ENCODE measurements at places on chromosomes 5 and 9.

- peaks cover 6% of the 10 kb centered on the region for H3K27me3 ChIP-seq
- no peak for DNase-seq
- no peak overlapping the region for H3K27ac ChIP-seq
- no peaks in the 10 kb centered on the region for H3K4me1 ChIP-seq
- no peak overlapping the region for H3K4me3 ChIP-seq
- no peaks in the 10 kb centered on the region for H3K36me3 ChIP-seq
Observed at GRCh38 chr5:10892147-10892910, 131.3 kb upstream of the DAP start.

DNA sequence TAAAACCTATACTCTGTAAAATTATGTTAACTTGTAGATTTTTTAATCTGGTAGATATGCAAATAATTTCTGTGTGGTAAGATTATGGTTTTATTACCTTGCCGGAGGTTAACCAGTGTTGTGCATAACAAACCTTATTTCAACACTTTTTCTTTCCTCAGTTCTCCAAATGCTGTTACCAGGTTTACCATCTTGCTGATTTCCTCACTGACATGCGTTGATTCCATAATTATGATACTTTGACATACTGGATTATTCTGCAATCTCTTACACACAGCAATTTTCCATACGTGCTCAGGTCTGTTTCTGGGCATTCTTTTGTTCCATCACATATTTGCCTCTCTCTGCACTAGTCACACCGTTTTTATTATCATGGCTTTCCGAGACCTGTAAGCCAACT lies 77.6 kb downstream of the TTC39B start:
- H3K4me3 ChIP-seq: no peak overlapping the region
- H3K27ac ChIP-seq: no peak overlapping the region
- H3K4me1 ChIP-seq: peaks cover 28% of the 10 kb centered on the region

DNA sequence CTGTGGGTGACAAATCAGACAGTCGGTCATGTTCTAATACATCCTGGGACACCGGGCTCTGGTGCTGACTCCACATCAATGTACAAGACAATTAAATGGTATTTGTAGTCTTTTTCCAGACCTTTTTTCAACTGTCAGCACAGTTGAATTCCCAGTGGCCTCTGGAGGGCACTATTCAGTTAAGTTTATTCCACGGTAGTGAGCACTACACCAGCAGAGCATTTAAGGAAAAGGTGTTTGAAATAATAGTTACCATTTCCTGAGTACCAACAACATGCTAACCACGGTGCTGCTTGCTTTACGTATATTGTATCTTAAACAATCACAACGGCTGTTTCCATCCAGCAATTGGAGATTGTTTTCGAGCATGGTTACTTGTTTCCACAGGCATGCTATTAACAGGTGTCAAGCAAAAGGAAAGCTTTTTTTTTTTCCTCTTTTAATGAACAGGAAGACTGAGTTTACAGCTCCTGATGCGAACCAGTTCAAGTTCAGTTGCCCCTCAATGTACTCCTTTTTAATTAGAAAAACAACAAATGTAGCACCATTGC lies 186.7 kb downstream of the PDZD2 start:
- no peak overlapping the region for H3K27ac ChIP-seq
- DNase-seq: no peak
- H3K27me3 ChIP-seq: peaks cover 21% of the 10 kb centered on the region
- no peaks in the 10 kb centered on the region for H3K36me3 ChIP-seq
- no peaks in the 10 kb centered on the region for H3K4me1 ChIP-seq
- no peak overlapping the region for H3K4me3 ChIP-seq

- H3K4me3 ChIP-seq: no peak overlapping the region
- H3K27me3 ChIP-seq: no peaks in the 10 kb centered on the region
- H3K36me3 ChIP-seq: peaks cover 3% of the 10 kb centered on the region
- peaks cover 16% of the 10 kb centered on the region for H3K4me1 ChIP-seq
- no peak overlapping the region for H3K27ac ChIP-seq
Observed at GRCh38 chr9:112075009-112075378, 100.1 kb downstream of the SUSD1 start.

- H3K27ac ChIP-seq: no peak overlapping the region
- no peaks in the 10 kb centered on the region for H3K27me3 ChIP-seq
- H3K36me3 ChIP-seq: no peaks in the 10 kb centered on the region
- no peaks in the 10 kb centered on the region for H3K4me1 ChIP-seq
Observed at GRCh38 chr9:103530934-103531333, 535.8 kb downstream of the CYLC2 start.

DNA sequence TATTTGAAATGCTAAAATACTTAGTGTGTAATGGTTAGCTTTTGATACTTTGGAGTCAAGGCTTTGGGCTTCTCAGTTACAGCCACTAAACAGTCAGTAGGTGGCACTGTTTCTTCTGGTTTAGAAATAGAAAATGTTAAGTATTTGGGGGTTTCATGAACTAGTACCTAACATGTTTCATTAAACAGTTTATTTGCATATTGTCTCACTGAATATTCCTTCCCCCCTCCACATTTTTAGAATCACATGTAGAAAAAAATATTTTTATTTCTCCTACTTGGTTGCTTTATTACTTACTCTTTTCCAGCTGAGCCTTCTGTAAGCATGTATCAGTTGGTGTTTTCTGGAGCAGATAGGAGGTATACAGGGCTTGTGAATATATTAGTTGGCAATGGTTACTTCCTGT lies 48.0 kb downstream of the IPO11 start:
- DNase-seq: no peak
- no peaks in the 10 kb centered on the region for H3K27me3 ChIP-seq
- no peak overlapping the region for H3K4me3 ChIP-seq
- no peak overlapping the region for H3K27ac ChIP-seq

DNA sequence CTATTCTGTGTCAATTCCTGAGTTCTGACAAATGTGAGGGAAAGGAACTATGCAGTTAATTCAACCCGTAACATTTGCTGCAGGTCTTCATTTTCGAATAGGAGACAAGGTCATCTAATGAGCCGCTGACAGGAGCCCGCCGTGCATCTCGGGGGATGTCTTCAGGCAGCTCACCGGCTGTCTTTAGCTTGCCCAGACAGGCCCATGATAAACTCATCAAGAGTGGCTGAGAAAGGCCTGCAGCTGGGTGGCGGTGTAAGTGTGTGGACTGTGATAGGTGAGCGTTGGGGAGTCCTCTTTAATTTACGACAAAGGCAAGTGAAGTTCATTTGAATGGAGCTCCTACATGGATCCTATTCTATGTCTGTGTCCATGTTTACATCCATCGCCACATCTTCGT lies 190.5 kb downstream of the ADCY2 start:
- no peaks in the 10 kb centered on the region for H3K27me3 ChIP-seq
- no peak overlapping the region for H3K27ac ChIP-seq
- peaks cover 2% of the 10 kb centered on the region for H3K36me3 ChIP-seq

DNA sequence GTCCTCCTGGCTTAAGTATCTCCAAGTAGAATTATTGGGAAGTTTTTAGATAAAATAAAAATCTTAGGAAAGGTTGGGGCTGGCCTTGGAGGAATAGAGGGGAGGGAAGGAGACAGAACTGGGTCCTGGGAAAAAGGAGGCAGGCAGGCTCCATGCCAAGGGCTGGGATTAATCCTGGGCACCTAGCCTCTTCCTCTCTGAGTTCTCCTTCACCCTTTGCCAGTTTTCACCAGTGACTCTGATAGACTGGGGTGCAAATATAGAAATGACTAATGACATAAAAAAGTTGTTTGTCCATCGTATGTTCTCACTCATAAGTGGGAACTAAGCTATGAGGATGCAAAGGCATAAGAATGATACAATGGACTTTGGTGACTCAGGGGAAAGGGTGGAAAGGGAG lies 81.9 kb downstream of the RMI1 start:
- H3K27ac ChIP-seq: no peak overlapping the region
- no peak for DNase-seq
- H3K4me3 ChIP-seq: no peak overlapping the region
- peaks cover 21% of the 10 kb centered on the region for H3K27me3 ChIP-seq

GRCh38 chr5:76821136-76821535 lies 2.3 kb downstream of the F2RL1 start:
- peaks cover 8% of the 10 kb centered on the region for H3K4me1 ChIP-seq
- peaks cover 55% of the 10 kb centered on the region for H3K27me3 ChIP-seq
- peaks cover 2% of the 10 kb centered on the region for H3K36me3 ChIP-seq
- no peak overlapping the region for H3K27ac ChIP-seq
- DNase-seq: no peak

GRCh38 chr5:122076669-122077365 lies 1.2 kb downstream of the LOX start:
- H3K27ac ChIP-seq: no peak overlapping the region
- peaks cover 60% of the 10 kb centered on the region for H3K27me3 ChIP-seq
- H3K4me1 ChIP-seq: peaks cover 12% of the 10 kb centered on the region
- H3K4me3 ChIP-seq: peak overlapping the region; percentile 74
- no peaks in the 10 kb centered on the region for H3K36me3 ChIP-seq
- no peak for DNase-seq

DNA sequence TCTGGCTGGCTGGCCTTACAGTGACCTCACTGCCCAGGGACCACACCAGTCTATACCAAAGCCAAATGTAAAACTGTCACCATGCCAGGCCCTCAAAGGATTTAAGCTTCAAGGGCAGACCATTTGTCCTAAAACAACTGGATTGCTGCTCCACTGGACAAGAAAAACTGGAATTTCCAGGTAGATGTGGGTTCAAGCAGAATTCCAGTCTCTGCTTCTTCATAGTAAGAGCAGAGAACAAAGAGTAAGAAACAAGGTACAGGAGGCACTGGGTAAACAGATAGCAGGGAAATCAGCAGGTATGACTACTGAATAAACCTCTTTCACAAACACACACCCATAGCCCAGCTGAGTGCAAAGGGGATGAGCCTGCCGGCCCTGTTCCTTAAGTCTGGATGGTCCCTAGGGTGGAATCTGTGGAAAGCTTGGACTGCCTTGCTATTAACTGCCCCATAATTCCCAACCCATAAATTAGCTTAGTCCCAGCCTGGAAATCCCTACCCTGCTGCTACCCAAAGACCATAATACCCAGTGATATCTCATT lies 5.5 kb downstream of the B4GALT1 start:
- peak overlapping the region; percentile 100 for H3K27ac ChIP-seq
- peaks cover 86% of the 10 kb centered on the region for H3K4me1 ChIP-seq
- no peaks in the 10 kb centered on the region for H3K27me3 ChIP-seq
- no peak for DNase-seq

DNA sequence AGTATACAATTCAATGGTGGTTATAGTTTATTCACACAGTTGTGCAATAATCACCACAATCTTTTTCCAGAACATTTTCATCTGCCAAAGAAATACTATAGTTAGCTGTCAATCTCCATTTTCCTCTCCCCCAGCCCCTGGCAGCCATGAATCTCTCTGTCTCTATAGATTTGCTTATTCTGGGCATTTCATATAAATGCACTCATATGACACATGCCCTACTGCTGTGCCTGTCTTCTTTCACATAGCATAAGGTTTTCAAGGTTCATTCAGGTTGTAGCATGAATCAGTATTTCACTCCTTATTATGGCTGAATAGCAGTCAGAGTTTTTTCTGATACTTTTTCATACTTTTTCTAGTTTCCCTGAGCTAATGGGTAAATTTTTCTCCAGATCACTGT lies 127.6 kb downstream of the HSPA4 start:
- no peaks in the 10 kb centered on the region for H3K4me1 ChIP-seq
- H3K36me3 ChIP-seq: no peaks in the 10 kb centered on the region
- no peak overlapping the region for H3K4me3 ChIP-seq
- no peak for DNase-seq
- no peak overlapping the region for H3K27ac ChIP-seq

- peak overlapping the region; percentile 44 for H3K27ac ChIP-seq
- peaks cover 30% of the 10 kb centered on the region for H3K4me1 ChIP-seq
- H3K27me3 ChIP-seq: no peaks in the 10 kb centered on the region
- DNase-seq: no peak
- H3K36me3 ChIP-seq: peaks cover 9% of the 10 kb centered on the region
Observed at GRCh38 chr5:80238778-80239679, 16.8 kb downstream of the SERINC5 start.

DNA sequence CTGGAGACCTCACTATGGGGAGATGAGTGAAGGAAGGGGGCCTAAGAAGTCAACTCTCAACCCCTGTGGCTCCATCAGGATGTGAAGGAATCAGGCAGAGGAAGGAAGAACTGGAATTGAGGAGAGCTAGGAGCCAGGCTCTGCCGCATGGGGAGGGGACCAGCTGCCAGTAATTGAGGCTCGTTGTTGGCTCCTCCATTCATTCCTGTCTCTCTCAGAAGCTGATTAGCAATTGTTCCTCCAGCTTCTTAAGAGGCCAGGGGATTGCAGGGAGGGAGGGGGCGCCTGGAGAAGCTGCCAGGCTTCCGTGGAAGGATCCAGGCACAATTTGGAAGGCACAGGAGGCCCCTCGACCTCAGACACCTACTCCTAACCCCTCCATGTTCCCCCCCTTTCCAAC lies 20.5 kb upstream of the TTLL11 start:
- DNase-seq: no peak
- H3K27me3 ChIP-seq: peaks cover 34% of the 10 kb centered on the region
- H3K4me3 ChIP-seq: no peak overlapping the region
- no peaks in the 10 kb centered on the region for H3K36me3 ChIP-seq

GRCh38 chr5:75089137-75089536 lies 36.8 kb upstream of the GCNT4 start:
- no peaks in the 10 kb centered on the region for H3K27me3 ChIP-seq
- peaks cover 1% of the 10 kb centered on the region for H3K4me1 ChIP-seq
- no peak overlapping the region for H3K4me3 ChIP-seq
- no peaks in the 10 kb centered on the region for H3K36me3 ChIP-seq
- no peak for DNase-seq

DNA sequence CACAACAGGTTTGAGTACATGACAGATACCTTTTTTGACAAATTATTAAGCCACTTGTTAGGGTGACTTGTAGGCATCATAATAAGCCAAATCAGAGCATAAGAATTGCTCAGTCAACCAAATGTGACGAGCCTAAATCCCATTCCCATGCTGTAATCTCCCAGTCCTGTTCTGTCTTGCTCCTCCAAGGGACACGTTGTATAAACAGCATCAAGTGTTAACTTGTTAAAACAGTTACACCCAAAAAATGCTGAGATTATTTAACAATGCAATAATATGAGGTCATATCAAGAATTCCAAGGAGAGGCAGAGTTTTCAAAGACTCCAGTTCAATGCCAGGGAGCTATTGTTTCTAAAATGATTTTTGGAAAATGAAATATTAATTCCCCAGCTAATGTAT lies 76.2 kb downstream of the SH3TC2 start:
- no peak overlapping the region for H3K27ac ChIP-seq
- no peaks in the 10 kb centered on the region for H3K4me1 ChIP-seq
- H3K4me3 ChIP-seq: no peak overlapping the region
- no peaks in the 10 kb centered on the region for H3K36me3 ChIP-seq
- peaks cover 25% of the 10 kb centered on the region for H3K27me3 ChIP-seq
- no peak for DNase-seq

GRCh38 chr9:96149533-96150280 lies 152.3 kb downstream of the HSD17B3 start:
- no peaks in the 10 kb centered on the region for H3K36me3 ChIP-seq
- DNase-seq: no peak
- peak overlapping the region; percentile 74 for H3K4me3 ChIP-seq
- H3K27ac ChIP-seq: peak overlapping the region; percentile 83
- H3K4me1 ChIP-seq: peaks cover 24% of the 10 kb centered on the region

DNA sequence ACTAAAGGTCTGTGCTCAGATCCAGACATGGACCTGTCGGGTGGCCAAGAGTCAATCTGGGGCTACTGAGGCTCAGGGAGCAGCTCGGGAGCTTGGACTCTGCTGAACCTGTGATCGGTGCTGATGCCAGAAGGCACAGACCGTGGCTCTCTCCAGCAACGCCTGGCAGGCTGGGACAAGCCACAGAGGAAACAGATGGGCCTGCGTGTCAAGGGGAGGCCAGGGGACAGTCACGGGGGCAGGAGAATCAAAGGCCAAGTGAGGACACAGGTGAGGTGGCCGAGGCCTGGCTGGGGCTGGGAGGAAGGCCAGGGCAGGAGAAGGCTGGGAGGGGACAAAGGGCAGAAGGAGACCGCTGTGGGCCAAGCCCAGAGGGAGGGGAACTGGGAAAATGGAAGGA lies 43.4 kb downstream of the EPB41L4B start:
- H3K4me3 ChIP-seq: no peak overlapping the region
- no peak overlapping the region for H3K27ac ChIP-seq
- no peaks in the 10 kb centered on the region for H3K4me1 ChIP-seq
- H3K36me3 ChIP-seq: no peaks in the 10 kb centered on the region

Measured in effector memory CD8-positive, alpha-beta T cell (primary cell).